ENCODE measurements at places on chromosomes 16 and 17.

- no peak for DNase-seq
Observed at GRCh38 chr17:63354256-63354655, 91.8 kb downstream of the CYB561 start.

DNA sequence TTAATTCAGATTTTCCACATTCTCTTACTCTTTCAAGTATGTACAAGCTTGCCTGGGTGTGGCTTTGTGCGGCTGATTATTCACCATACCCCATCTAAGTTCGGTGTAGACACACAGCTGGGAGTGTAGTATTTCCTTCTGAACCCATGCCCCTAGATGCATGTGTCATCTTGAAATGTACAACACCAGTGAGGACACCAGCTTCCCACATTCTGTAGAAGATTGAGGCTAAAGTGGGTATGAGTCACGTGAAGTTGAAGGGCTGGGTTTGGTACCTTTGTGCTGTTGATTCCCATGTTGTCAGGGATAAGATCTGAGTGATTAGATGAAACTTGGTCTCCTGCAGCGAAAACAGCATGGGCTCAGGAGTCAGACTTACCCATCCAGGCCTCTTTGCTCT, 14.6 kb upstream of the DHX8 start:
- no peak for DNase-seq

DNA sequence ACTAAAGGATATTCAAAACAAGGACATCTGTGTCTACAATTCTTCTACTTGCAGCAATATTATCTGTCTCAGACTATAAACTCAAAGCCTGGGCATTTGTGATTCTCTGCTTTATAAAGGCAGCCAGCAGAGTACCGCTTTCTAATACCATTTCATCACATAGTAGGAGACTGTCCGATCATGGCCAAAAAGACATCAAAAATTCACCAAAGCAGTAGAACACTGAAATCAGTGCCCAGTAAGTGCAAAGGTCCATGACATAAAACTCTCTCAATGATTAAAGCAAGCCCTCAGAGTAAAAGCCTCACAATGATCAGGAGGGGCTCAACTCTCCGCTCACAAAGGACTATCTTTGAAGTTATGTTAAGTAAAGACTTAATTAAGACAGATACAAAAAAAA, 23.0 kb downstream of the ERN1 start:
- DNase-seq = no peak

GRCh38 chr16:2471653-2472487, 773 bp downstream of the NTN3 start:
- no peak for DNase-seq

DNA sequence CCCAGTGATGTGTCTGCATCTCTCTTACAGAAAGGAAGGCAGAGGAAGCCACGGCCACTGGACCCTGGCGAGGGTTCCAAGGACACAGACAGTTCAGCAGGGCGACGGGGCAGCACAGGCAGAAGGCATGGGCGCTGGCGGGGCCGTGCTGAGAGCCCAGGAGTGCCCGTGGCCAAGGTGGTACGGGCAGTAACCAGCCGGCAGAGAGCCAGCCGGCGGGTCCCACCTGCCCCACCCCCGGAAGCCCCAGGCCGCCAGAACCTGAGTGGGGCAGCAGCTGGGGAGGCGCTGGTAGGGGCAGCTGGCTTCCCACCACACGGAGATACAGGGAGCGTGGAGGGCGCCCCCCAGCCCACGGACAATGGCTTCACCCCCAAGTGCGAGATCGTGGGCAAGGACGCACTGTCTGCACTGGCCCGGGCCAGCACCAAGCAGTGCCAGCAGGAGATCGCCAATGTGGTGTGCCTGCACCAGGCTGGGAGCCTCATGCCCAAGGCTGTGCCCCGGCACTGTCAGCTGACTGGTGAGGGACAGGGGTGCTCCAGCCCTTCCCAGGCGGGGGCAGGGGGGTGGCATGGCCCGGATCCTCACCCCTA, 7.8 kb downstream of the XYLT2 start:
- no peak for DNase-seq

- no peak for DNase-seq
Observed at GRCh38 chr16:27932542-27933135, 130.9 kb downstream of the GSG1L start.

- DNase-seq = no peak
Observed at GRCh38 chr16:86725401-86725800, 147.1 kb downstream of the FOXL1 start.

Data from hematopoietic multipotent progenitor cell treated with erythropoietin and hydrocortisone succinate and interleukin-3 and kit ligand, for 15 days (in vitro differentiated cells).